GM12864 (cell line): ENCODE measurements at places on chromosomes 1 and 21.

DNA sequence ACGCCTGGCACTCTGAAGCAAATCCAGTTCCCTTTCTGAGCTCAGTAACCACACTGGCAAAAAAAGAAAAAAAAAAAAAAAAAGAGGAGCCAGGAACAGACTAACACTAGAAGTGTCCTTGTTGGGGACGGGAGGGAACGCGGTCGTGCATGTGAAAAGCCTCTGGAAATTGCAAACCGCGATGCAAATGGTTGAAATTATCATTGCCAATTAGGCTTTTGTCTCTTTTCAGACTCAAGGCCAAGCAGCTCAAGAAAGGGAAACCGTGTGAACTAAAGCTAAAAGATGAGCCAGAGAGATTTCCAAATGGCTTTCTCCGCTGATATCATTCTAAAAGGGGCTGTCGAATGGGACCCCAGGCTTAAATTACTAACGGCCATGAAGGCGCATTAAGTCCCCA is 13.5 kb downstream of the TRABD2B start:
- no peak for DNase-seq

- no peak for DNase-seq
Measured at GRCh38 chr1:40799351-40799867, 15.8 kb downstream of the KCNQ4 start.

DNA sequence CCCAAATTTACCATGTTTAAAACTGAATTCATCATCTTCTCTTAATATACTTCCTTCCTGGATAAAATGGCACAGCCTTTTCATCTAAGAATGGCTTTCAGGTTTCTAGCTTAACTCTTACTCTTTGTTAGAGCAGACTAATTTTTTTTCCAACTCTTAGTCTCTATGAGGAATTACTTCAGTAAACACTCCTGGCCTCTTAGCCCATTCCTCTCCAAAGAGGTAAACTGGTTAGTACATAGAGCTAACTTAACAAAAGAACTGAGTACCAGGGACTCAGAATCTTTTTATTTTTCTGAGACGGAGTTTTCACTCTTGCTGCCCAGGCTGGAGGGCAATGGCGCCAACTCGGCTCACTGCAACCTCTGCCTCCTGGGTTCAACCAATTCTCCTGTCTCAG is 21.1 kb downstream of the FOXJ3 start:
- no peak for DNase-seq

GRCh38 chr1:62389531-62389930 is 47.3 kb upstream of the USP1 start:
- DNase-seq: no peak

- DNase-seq: no peak
Measured at GRCh38 chr1:92447033-92447681, 39.6 kb downstream of the GFI1 start.

- DNase-seq: no peak
Measured at GRCh38 chr21:36441715-36442114, 38.2 kb downstream of the CLDN14 start.

GRCh38 chr1:205782627-205783432 is 7.5 kb upstream of the RAB29 start:
- no peak for DNase-seq

- no peak for DNase-seq
Measured at GRCh38 chr1:208423526-208423925, 179.3 kb upstream of the PLXNA2 start.

DNA sequence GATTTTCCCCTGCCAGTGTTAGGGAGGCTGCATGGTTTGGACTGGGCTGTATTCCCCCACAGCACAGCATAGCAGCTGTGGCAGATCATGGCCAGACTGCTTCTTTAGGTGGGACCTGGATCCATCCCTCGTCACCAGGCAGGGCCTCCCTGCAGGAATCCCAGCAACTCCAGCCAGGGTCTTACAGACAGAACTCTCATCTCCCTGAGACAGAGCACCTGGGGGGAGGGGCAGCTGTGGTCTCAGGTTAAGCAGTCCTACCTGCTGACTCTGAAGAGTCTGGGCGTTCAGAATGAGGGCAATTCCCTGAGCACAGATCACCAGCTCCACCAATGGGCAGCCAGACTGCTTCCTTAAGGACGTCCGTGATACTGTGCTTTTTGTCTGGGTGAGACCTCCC is 47.9 kb upstream of the C1orf115 start:
- no peak for DNase-seq

GRCh38 chr1:25754470-25755181 is 45.4 kb upstream of the SELENON start:
- DNase-seq: no peak

GRCh38 chr21:44043613-44044012 is 31.5 kb downstream of the TRAPPC10 start:
- no peak for DNase-seq

DNA sequence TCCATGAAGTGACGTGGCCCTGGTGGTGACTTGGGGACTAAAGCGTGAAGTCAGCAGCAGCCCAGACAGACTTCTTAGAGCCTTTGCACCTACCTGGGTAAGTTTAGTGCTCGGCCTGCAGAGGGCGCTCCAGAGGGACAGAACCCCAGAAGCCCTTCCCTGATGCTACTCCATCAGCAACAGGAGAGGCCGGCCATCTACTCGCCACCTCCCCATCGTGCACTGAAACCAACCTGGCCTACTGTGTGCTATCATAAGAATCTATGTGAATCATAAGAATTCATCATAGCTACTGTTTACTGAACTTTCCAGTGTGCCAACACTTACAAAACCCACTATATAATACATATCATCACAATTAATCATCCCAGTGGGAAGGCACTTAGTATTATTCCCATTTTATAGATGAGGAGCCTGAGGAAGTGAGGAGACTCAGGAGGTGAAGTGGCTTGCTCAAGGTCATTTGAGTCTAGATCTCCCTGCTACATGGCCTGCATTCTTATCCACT is 7.9 kb upstream of the EDN2 start:
- no peak for DNase-seq

- no peak for DNase-seq
Measured at GRCh38 chr1:67515324-67516080, 85.3 kb upstream of the SERBP1 start.

DNA sequence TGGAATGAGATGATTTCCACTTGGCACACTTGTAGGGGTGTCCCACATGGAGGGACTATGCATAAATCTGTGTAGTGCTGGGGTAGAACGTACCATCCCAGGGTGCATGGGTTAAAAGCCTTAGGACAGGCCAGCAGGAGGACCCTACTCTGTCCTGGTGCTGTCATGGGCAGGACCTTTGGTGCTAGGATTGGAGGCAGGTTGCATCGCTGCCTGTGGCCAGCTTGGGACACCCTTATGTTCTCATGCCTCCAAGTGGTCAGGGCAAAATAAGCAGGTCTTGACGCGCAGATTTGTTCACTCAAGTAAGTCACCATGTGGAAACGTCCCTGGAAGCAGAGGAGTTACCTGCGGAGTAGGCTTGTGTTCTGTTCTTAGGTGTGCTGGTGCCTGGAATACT is 49.5 kb upstream of the RAB3GAP2 start:
- DNase-seq: no peak

DNA sequence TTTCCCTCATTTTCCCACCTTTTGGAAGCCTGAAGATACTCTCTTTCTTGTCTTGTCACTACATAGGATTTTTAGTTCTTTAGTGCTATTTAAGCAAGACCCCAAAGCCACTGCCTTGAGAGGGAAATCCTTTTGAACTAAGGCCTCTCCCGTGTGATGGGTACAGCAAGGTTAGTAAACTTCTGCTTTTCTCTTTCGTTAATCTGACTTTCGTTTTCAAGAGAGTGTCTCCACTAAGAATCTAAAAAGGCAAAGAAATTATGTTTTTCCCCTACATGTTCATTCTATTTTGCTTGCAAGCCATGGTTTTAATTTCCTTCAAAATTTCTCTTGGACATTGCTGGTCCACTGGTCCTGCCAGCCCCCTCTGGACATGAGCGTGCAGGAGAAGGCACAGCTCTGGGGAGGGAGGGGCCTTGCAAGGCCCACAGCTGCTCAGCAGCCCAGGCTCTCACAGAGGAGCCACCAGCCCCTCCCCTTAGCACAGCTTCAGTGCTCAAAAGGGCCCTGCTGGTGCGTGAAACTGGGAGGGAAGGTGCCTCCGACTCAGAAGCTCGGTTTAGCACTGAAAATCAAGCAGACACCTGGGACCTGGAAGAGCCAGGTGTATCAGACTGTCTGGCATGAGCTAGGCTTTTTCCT is 210.9 kb upstream of the GALNT2 start:
- peak; percentile 66 for DNase-seq

DNA sequence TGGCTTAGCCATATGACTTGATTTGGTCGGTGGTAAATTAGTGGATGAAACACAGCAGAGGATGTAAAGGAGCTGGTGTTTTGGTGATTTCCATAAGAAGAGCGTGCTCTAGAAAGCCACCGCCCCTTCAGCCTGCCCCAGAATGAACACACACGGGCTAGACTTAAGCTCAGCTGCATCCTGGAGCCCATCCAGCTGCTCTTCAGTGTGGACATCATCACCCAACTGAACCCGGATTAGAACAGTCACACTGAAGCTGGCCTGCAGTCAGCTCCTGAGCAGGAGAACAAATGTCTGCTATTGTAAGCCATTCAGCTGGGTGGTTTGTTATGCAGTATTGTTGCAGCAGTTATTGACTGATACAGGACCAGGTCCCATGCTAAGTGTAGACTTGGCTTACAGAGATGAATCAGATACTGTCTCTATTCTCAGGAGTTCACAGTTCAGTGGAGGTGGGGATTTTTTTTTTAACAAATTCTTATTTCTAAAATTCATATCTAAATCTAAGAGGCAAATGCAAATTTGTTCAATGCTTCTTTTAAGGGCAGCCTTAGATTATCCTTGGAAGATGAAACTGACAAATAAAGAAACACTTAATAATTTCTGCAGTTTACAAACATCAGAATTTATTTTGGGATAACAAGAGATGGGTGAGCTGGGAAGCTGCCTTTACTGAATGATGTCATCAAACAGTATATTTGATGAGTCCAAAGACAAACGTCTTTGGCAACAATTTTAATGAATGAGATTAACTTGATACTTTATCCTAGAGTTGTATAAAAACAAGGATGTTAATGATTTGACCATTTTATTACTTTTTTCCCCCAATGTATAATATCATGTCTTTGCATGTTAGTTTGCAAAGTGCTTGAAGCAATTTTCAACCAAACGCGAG is 251.2 kb downstream of the TRABD2B start:
- DNase-seq: no peak

GRCh38 chr1:236914375-236914774 is 89.9 kb downstream of the MT1HL1 start:
- no peak for DNase-seq

- DNase-seq: no peak
Measured at GRCh38 chr1:98054786-98055185, 134.0 kb upstream of the DPYD start.

DNA sequence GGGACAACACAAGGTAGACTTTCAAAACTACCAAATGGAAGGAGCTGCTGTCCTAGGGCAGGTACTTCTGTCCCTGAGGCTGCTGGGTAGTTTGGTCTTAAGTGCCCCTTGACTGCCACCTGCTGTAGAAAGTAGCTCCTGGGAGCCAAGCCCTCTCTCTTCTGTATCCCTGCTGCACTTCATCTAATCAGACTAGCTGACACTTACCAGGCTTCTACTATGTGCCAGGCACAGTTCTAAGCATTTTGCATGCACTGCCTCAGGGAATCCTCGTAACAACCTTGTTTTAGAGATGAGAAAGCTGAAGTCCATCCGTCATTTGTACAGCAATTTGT is 15.9 kb upstream of the SRSF4 start:
- no peak for DNase-seq

DNA sequence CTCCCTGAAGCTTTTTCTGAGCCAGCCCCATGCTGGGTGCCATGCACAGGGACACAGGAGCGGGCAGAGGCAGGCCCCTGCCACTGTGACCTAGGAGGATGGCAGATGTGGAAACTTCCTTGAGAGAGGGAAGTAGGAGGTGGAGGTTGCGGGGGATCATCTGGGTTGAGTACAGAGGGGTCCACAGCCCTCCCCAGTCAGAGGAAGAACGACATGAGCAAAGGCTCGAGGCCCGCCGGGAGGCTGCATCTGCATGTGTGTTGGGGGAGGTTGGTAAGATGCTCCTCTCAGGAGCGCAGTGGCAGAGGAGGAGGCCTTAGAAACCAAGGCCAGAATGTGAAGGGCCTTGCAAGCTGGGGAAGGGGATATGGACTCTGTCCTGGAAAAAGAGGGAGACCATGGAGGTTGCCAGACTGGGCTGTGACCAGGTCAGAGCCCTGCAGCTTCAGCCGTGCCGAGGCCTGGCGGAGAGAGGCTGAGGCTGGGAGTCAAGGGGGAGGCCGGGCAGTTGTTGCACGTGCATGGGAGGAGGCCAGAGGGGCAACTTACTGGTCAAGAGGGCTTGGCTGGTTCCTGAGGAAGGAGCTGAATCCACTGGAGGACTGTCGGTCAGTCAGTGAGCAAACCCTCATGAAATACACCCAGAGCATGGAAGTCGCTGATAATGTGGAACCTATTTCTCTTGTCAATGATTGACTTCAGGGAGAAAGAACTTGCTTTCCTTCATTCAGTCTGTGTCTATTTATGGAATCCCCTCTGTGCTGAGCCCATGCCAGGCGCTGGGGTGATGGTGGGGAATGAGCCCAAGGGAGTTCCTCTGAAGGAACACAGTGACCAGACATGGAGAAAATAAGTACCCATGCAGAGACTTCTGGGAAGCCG is 31.7 kb downstream of the A3GALT2 start:
- DNase-seq: no peak

DNA sequence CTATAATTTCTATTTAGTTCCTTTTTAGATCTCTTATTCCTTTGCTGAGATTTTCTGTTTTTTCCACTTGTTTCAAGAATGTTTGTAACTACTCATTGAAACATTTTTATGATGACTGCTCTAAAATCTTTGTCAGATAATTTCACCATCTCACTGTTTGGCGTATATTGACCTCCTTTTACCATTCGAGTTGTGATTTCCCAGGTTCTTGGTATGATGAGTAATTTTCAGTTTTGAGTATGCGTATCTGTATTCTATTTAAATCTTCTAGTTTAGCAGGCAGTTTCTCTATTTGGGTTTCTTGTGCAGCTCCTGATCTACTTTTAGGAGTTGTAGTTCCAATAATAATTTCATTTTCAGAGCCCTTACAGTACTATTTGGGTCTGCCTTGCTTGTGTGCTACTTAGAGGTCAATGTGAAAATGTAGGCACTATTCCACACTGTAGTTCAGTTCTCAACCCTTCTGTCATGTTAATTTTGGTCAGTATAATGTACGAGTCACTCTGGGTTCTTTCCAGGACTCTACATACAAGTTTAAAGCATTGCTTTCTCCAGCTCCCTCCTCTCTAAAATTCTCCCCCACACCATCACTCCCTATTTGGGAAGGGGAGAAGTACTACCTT is 115.5 kb downstream of the ACBD6 start:
- DNase-seq: no peak

GRCh38 chr1:23421343-23421742 is 3.2 kb downstream of the TCEA3 start:
- DNase-seq: no peak

- DNase-seq: no peak
Measured at GRCh38 chr1:168000656-168001055, 63.8 kb upstream of the MPC2 start.

GRCh38 chr1:51295926-51296325 is 34.4 kb downstream of the TTC39A start:
- no peak for DNase-seq

DNA sequence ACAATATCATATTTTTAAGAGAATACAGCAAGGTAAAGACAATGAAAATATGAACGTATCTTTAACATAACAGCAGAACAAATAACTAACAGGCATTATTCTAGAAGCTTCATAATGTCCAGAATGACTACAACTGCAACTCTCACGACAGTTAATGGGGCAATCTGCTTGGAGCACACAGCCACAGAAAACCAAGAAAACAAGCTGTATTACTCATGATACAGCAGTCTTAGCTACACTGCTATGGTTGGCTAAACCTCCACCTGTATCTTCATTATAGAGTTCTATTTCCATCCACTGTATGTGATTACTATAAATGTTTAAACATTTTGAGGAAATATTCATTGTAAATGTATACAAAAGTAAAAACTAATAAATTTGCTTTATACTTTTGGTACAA is 139.9 kb downstream of the DPYD start:
- no peak for DNase-seq
